ENCODE measurements at places on chromosomes 2 and 18.

DNA sequence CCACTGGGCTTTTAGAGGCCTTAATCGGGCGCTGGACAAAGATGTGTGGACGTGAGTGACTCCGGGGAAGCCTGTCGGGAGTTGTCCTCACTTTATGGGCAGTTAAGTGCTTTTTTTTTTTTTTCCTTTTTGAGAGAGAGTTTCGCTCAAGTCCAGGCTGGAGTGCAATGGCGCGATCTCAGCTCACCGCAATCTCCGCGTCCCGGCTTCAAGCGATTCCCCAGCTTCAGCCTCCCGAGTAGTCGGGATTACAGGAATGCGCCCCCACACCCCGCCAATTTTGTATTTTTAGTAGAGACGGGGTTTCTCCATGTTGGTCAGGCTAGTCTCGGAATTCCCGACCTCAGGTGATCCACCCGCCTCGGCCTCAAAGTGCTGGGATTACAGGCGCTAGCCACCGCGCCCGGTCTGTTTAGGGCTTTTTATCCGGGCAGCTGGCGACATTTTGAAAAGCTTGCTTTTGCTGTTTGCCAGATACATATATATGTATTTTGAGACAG is 1.5 kb downstream of the MSH6 start:
- no peak for DNase-seq

GRCh38 chr2:11683966-11684365 is 14.0 kb upstream of the NTSR2 start:
- DNase-seq = no peak

- DNase-seq = no peak
These were observed 38.2 kb downstream of the EFEMP1 start for GRCh38 chr2:55885127-55885943.

- DNase-seq = no peak
These were observed 1.3 kb downstream of the SDC1 start for GRCh38 chr2:20223407-20224163.

DNA sequence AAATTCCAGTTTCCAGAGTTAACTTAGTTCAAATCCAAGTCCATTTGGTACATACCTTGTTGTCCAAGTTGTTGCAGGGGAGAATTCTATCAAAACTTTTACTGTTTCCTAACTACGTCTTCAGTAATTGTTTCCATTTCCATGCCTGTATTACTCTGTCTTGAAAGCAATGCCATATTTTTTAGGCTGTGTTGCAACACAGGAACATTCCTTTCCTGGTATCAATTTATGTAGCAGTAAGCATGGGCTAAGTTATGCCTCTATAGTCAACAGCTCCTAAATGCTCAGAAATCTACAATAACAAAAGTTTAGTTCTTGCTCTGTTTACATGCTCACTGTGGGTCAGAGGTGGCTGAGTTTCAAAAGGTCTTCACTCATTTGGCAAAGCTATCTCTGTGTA is 1943.8 kb upstream of the PIK3C3 start:
- no peak for DNase-seq

- DNase-seq = no peak
These were observed 281.3 kb downstream of the STK39 start for GRCh38 chr2:167965907-167966761.

DNA sequence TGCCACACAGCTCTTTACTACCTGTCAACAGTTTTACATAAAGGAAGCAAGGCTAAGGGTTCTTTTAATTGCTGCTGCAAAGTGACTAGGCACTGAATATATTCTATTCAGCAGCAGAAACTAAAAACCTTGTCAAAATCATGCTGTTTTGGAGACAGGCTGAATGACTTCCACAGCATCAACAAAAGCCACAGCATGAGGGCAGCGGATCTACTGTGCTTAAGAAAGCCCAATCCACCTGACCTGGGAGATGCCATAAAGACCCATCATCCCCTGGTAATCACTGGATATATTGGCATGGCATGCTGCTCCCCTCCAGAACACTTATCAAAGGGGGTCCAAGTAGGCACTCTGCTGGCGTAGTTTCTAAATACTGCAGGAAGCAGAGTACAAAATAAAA is 715.1 kb upstream of the SLC8A1 start:
- DNase-seq = no peak

DNA sequence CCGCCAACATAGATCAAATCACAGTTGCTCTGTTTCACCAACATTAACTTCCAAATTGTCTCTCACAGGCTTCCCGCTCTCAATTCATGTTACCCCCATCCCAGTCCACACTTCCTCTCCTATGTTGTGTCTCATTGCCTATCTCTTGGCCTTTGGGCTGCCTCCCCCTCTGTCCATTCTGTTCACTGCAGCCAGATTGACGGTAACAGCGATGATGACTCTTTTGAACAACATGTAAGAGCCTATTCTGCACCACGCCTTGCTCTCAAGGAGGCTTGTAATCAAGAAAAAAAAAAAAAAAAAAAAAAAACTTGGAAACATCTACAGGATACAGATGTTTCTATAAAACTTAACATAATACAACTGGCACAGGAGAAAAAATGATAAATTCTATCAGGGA is 77.3 kb upstream of the RMDN2 start:
- DNase-seq = no peak

DNA sequence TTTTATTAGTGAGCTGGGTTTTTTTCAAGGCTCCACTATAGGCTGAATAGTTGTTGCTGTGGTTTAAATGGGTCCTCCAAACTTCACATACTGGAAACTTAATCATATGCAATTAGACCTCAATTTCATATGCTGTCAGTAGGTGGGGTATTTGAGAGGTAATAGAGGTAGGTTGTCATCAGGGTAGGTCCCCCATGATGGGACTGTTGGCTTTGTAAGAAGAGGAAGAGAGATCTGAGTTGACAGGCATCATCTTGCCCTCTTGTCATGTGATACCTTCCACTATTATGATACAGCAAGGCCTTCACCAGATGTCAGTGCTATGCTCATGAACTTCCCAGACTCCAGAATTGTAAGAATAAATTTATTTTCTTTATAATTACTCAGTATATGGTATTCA is 819.4 kb downstream of the LRP1B start:
- DNase-seq = no peak

DNA sequence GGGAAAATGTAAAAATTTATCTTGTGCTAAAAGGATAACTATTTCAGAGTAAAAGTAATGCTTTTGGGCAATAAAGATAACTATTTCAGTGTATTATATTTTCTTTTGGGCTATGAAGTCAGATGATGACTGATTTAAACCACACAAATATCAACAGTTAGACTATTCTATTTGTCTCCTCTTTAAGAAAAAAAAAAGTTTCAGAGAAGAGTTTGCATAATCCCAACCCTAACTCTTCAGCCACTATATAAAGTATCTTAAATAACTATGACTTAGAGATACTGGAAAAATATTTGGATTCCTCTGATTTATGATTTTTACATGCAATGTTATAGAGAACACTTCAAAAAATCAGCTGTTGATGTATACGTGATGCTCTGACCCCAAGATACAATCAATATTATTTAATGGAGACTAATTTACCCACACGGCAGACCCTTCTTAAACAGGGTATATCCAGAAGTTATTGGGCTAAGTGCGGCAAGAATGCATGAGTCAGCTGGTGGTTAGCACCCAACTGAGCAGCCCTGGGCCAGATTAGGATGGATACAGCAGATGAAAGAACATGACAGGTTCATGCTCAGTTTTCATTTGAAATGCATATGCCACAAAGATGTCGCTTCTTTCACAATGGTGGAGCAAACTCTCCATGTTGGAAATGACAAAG is 279.0 kb downstream of the AFF3 start:
- DNase-seq = no peak

- no peak for DNase-seq
These were observed 94.2 kb upstream of the SLC39A10 start for GRCh38 chr2:195562570-195563566.

DNA sequence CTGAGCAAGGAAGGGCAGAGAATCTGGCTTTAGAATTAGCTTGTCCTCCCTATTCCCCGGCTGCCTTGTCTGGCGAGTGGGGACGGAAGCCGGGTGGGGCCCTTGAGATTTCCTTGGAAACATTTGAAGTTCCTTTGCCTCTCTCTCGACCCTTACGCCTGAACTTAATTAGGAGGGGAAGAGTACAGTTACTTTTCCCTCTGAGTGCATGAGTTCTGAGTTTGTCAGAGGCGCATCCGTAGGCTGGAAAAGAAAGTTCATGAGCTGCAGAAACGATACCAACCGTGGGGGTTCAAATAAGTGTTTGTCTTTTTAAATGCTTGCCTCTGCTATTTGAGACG is 468 bp downstream of the PIKFYVE start:
- DNase-seq = no peak

DNA sequence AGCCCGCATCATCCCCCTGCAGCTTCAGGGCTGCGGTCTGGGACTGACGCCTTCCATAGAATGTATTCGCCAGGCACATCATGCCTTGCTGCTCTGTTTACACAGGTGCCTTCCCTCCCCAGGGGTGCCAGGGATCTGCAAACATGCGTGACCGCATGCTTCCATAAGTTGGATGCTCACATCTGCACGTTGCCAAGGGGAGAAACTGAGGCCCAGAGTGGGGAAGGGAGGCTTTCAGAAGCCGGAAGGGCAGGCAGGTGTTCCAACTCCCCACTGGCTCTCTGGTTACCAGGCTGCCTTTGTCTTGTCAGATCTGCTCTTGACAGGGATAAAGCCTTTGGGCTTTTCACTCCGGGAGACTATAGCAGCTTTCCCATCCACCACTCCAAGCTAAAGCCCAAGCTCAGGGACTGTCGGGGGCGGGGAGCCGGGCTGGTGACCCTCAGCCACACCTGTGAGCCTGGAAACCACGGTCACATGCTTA is 125.8 kb upstream of the TNP1 start:
- no peak for DNase-seq

DNA sequence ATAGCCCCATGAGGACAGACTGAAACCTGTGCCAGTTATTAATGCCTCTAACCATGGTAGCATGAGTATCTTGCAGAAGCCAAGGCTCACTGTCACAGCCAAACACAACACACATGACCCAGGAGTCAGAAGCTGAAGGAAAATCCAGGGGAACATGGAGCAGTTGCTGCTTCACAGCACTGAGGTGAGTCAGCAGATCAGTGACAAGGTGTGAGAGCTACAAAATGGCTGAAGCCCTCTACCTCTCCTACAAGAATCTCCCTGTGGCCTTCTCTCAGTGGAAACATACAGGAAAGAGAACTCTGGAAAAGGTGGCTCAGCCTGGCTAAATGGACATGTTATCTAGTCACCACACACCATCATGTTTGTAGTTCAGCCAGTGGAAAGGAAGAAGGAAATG is 93.5 kb downstream of the NAB1 start:
- DNase-seq = no peak

DNA sequence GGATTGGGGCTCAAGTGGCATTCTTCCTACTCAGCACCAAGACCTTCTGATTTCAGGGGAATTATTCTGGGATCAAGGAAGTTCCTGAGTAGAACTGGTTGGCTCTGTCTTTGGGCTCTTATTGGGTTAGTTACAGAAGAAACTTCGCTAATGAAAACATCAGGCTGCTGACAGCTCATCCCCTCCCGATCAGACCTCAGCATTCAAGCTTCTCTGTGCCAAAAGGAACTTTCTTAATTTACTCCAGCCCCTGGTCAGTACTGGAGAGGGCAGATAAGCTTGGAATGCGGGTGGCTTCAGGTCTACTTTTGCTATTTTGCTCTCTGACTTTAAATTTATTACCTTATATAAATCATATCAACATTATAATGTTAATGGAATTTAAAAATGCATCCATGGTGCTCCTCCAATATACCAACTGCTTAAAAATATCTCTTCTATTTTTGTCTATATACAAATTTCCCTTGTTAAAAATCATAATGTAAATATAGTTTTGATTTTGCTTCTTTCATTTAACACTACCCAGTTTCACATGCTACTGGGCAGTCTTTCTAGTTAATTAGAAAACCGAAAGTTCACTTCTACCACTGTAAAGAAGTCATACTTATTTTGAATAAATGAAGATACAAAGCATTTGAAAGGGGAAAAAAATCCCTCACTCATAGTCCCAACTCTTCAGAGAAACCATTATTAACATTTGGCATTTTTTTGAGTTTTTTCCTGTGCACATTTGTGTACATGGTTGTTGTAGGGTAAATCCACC is 34.4 kb downstream of the PCARE start:
- DNase-seq = no peak

DNA sequence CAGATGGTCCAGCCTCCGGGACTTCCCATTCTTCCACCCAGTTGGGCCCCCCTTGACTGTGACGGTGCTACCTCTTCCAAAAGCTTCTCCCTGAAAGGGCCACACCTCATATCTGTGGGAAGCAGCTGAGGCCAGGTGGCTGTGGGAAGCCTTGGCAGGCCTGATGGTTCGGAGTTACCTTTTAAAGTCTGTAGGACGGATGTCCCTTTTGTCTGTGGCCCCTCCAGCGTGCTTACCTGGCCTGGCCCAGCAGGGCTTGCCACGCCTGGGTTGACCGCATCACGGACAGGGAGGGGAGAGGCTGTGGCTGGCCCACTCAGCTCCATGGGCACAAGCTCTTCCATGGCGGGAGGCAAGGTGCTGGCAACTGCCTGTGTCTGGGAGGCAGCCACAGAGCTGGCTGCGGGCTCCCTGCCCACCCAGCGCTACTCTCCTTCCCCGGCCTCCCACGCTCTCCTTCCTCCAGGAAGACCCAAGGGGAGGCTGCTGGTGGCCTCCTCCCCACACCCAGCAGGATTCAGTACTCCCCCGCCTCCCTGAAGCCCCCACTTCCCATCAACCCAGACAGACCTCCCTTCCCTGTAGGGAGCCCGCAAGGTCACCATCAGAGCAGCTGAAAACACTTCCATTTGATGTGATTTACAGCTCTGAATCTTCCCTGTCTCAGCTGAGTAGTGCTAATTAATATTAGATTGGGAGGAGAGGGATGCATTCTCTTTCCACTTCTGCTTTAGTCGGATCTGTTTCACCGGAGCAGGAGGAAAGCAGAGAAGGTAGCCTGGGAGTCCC is 52.8 kb downstream of the EDAR start:
- DNase-seq = no peak

Data from stimulated activated CD8-positive, alpha-beta memory T cell treated with anti-CD3 and anti-CD28 coated beads, Interleukin-2, amount 100 ng/mL, for 1 hour (primary cell).